ENCODE measurements at places on chromosomes 13 and 19.

DNA sequence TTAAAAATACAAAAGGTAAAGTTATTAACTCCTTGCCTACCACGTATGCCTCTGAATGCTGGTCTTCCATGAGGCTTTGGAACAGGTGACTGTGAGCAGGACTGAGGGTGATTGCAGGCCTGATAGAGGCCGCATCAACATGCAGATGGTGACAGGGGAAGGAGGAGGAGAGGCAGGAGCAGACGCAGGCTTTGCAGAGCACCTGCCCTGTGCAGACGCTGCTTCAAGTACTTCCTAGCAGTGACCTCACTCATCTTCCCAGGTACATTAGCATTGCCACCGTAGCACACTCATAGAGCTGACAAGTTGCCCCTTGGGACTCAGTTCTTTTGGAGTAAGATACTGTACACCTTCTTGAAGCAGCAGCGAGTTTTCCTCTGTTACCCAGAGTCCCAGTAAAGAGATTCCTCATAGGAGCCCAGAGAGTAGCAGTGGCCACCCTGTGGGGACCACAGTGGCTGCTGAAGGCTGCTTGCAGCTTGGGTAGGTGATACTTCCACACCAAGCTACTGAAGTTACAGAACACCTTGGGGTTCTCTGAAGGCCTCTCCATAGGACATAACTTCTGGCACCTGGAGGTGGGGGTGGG, 56.0 kb downstream of the ZNF536 start:
- no peaks in the 10 kb centered on the region for H3K4me1 ChIP-seq
- no peak overlapping the region for H3K4me3 ChIP-seq
- H3K36me3 ChIP-seq = no peaks in the 10 kb centered on the region
- no peak overlapping the region for H3K27ac ChIP-seq

- no peak overlapping the region for H3K4me3 ChIP-seq
- DNase-seq = no peak
- no peaks in the 10 kb centered on the region for H3K27me3 ChIP-seq
- H3K27ac ChIP-seq = no peak overlapping the region
Observed at GRCh38 chr13:53336441-53337160, 308.0 kb downstream of the OLFM4 start.

- H3K4me1 ChIP-seq = no peaks in the 10 kb centered on the region
- no peaks in the 10 kb centered on the region for H3K27me3 ChIP-seq
- no peak overlapping the region for H3K27ac ChIP-seq
- no peak for DNase-seq
- peaks cover 10% of the 10 kb centered on the region for H3K36me3 ChIP-seq
Observed at GRCh38 chr13:41222259-41222852, 28.0 kb upstream of the KBTBD7 start.

GRCh38 chr19:2555422-2556220, 79.7 kb downstream of the GADD45B start:
- peak overlapping the region; percentile 20 for H3K4me3 ChIP-seq
- H3K27ac ChIP-seq = peak overlapping the region; percentile 88

- peaks cover 6% of the 10 kb centered on the region for H3K36me3 ChIP-seq
- H3K4me1 ChIP-seq = peaks cover 16% of the 10 kb centered on the region
- no peak overlapping the region for H3K4me3 ChIP-seq
- DNase-seq = no peak
- H3K27me3 ChIP-seq = no peaks in the 10 kb centered on the region
- no peak overlapping the region for H3K27ac ChIP-seq
Observed at GRCh38 chr19:1481224-1481892, 2.3 kb upstream of the C19orf25 start.

DNA sequence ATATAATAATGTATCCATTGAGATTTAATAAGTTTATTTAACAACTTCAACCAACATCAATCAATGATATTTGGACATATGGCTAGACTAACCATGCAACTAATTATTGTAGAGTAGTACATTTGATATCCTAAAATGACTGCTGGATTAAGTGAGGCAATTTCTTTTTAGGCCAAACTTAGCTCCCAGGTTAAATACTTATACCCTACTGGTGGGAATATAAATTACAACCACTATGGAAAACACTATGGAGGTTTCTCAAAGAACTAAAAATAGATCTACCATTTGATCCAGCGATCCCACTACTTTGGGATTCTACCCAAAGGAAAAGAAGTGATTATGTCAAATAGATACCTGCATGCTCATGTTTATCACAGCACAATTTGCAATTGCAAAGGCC, 345.8 kb downstream of the RBM26 start:
- no peak for DNase-seq
- no peak overlapping the region for H3K4me3 ChIP-seq
- no peak overlapping the region for H3K27ac ChIP-seq
- no peaks in the 10 kb centered on the region for H3K36me3 ChIP-seq
- H3K4me1 ChIP-seq = no peaks in the 10 kb centered on the region
